Fibroblast of skin of right biceps (primary cell): ENCODE measurements at places on chromosomes 7 and 10.

DNA sequence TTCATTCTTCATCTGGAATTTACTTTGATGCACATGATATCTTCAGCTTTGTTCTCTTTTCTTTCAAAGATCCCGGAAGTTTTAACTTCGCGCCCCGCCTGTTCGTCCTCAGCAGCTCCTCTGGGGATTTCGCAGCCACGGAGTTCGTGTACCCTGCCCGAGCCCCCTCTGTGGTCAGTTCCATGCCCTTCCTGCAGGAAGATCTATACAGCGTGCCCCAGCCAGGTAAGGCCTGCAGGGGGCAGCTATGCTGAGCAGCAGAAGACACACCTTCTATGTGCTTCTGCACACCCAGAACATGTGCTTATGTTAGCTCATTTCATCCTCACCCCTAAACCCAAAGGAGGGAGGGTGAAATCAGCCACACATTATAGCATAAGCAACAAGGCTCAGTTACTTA, 79.7 kb upstream of the LYZL2 start:
- no peak for DNase-seq

- peak; percentile 99 for DNase-seq
These were observed 126.2 kb downstream of the PRPF18 start for GRCh38 chr10:13712837-13713581.

GRCh38 chr10:59108886-59109288, 67.6 kb upstream of the PHYHIPL start:
- no peak for DNase-seq

DNA sequence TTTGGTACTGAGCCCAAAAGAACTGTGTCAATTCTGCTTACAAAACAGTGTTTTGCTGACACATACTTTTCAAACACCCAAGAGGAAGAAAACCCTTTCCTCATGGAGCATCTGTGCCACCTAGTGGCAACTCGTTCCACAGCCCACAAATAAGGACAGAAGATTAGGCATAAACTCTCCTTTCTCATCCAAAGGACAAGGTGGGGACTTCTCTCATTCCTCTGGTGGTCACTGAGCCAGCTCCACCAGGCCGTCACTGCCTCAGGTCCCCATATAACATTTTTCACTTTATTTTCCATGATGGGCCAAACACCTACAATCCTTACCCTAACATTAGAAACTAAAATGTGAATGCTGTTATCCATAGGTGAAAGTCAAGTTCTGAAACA, 76.9 kb downstream of the RNF216 start:
- DNase-seq, result peak; percentile 80

- DNase-seq, result no peak
These were observed 70.8 kb downstream of the NKX6-2 start for GRCh38 chr10:132714986-132715775.

DNA sequence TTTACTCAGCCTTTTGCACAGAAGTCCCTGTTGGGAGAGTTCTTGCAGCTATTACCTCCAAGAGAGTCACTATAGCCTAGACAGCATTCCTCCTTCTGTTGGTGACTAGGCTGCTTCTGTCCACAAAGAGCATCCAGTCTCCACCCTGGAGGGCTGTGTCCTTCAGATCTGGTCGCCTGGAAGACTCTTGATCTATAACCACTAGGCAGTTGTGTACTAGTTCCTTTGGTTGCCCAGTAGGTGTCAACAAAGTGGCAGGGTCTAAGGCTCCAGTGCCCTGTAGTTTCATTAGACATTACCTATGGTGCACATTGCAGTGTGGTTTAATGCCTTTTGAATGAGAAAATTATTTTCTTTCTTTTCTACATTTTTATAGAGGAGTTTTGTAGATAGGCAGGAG, 11.3 kb upstream of the AKR1C2 start:
- no peak for DNase-seq

DNA sequence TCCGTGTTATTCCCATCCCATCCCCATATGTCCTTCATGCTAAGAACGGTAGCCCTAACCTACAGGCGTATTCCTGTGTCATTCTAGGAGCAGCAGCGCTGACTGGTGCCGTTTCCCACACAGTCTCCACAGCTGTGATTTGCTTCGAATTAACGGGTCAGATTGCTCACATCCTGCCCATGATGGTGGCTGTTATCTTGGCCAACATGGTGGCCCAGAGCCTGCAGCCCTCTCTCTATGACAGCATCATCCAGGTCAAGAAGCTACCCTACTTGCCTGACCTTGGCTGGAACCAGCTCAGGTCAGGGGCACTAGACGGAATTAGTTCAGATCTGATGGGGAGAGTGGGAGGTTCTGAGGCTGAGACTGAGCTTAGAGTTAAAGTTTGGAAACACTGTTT, 20.7 kb downstream of the FAM131B start:
- DNase-seq, result no peak

- no peak for DNase-seq
These were observed 237.7 kb upstream of the MBL2 start for GRCh38 chr10:53009961-53010907.

GRCh38 chr10:63866075-63866746, 345.0 kb downstream of the REEP3 start:
- peak; percentile 65 for DNase-seq
